ENCODE measurements at places on chromosomes 5 and 9.

- no peak for DNase-seq
These were observed 300.0 kb upstream of the ADAMTSL1 start for GRCh38 chr9:18173923-18174322.

GRCh38 chr5:115429345-115429940, 115.1 kb downstream of the FEM1C start:
- DNase-seq: no peak

GRCh38 chr5:147882586-147883313, 4.2 kb downstream of the SCGB3A2 start:
- no peak for DNase-seq

GRCh38 chr5:139474890-139475791, 4.3 kb downstream of the SMIM33 start:
- no peak for DNase-seq

- DNase-seq: no peak
These were observed 29.0 kb downstream of the VAV2 start for GRCh38 chr9:133963166-133963565.

- no peak for DNase-seq
These were observed 79.2 kb downstream of the ZNF354C start for GRCh38 chr5:179139111-179139935.

DNA sequence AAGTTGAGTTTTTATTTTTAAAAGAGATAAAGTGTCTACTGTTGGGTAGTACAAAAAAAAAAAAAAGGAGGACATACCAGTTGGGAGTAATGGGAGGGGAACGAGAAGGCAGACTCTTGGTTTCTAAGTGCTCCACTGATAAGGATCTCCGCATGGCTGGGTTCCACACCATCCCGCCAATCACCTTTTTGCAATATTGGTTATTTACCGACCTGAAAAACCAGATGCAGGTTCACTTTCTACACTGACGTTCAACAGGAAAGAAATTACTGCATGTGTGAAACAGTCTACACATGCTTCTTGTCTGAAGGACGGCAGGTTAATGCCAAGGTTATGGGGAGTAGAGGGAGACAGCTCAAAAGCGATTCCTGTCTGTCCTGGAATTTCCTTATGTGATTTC, 75.5 kb downstream of the PTPN3 start:
- no peak for DNase-seq

DNA sequence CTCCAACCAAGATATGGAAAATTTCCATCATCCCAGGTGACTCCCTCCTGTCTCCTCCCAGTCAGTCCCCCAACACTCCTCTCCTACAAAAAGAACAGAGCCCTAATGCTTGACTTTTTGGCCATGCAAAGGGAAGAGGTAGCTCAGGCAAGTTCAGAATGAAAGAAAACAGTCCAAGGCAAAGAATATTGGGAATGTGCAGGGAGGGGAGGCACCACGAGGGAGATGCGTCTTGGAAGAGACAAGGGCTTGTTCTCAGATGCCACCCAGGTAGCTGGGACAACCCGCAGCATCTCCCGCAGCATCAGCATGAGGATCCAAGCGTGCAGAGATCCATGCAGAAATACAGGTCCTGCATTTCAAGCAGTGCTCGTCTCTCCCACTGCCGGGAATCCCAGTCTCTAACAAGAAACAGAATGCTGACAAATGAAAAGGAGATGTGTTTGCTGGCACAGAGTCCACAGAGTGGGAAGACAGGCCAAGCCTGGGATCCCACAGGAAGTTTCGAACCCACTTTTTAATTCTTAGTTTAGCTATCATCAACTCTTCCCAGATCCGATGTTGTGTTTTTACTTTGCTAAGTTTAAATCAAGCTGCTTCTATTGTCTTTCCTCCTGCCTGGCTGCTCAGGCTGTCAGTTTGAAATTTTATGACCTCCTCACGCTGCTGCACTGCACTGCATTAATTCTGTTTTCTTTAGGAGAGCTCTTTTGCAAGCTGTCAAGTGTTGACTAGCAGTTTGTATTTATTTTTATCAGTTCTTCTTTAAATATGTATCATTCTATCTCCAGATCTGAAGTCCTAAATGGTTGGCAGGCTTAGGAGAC, 86.8 kb upstream of the OSMR start:
- no peak for DNase-seq

GRCh38 chr9:126084008-126084407, 242.6 kb upstream of the MVB12B start:
- no peak for DNase-seq

DNA sequence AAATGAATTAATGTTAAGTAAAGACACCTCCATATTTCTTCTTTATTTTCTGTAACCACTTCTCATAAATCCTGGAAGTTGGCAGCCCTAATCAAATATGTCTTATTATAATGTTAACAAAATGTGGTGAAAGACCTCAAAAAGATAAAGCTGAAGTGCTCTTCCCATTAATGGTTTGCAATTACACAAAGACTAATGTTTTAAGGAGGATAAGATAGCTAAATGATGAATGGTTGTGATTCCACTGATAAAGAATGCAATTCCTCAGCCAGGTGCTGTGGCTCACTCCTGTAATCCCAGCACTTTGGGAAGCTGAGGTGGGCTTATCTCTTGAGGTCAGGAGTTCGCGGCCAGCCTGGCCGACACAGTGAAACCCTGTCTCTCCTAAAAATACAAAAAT, 125.8 kb upstream of the SNX2 start:
- no peak for DNase-seq

DNA sequence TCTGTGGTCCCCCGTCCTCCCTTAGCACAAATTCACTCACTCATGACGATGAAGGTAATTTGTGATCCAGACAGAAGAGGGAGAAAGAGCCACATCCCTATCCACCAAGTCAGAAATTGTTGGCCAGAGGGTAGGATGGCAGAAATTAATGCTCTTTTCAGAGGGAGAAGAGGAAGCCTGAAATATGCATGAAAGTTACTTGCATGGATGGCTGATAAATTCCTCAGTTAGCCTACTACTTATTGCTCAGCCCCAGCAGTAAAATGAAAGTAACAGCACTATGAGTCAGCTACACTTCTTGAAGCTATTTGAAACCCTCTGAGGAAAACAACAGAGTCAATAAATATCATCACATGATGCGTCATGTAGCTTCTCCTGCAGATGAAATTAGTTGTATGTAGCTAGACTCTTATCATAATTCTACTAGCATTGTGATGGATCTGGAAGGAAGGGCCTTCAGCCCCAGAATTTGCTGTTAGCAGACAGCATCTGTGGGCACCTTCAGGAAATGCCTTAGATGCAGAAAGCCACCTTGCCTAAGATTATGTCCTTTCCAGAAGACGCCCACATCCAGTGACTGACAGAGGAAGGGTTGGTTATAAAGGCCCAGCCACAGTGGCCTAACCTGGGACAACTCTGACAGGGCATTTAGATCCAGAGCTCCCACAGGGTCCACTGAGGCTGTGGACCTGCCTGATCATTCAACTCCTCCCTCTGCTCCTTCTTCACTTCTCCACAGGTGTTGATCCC, 81.2 kb upstream of the CCDC112 start:
- DNase-seq: no peak

- DNase-seq: no peak
These were observed 386.6 kb upstream of the CLINT1 start for GRCh38 chr5:158245513-158245912.

DNA sequence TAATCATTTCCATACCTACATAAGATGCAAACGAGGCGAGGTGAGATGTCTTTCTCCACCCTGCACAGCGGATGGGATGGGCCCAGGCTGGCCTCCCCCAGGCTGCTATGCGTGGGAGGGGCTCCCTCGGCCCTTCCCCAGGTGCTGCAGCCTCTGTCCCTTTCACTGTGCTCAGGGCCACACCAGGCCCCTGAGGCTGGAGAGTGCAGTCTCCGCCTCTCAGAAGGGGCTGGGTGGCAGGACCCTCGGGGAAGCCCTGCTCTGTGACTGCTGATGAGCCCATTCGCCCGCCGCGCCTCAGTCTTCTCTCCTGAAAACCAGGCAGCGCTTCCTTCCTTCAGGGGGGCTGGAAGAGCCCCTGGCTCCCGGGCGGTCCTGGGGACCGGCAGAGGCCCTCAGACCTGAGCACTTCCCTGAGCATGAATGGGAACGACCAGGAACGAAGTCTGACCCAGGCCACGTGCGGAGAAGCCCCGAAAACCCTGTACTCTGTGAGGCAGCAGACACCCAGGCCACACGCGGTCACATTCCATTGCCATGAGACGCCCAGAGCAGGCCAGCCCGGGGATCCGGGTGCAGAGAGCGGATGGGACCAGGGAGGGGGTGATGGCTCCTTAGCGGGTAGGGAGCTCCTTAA, 21.9 kb upstream of the NOTCH1 start:
- no peak for DNase-seq

DNA sequence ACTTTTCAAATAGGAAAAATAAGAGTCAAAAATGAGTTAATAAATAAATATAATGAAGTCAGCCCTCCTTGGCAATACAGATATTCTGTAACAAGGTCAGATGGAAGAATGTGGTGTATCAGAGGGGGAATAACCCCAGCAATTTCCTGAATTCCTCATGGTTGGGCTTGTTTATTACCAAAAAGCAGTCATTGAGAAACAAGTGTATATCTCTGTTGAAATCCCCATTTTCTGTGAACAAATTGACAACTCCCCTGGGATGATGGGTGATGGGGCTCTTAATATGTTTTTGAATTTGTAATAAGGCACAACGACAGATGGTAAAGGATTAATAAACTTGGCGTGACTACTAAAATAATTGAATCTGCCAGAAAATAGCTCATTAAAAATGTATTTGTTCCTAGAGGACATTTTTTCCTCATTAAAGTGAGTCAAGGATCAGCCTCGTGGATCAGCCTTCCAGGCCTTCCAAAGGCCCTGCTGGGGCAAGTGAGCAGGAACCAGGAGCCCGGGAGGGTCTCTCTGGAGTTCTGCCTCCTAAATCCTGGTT, 34.2 kb downstream of the THBS4 start:
- no peak for DNase-seq

- no peak for DNase-seq
These were observed 281.4 kb downstream of the SPOCK1 start for GRCh38 chr5:137217599-137218200.

DNA sequence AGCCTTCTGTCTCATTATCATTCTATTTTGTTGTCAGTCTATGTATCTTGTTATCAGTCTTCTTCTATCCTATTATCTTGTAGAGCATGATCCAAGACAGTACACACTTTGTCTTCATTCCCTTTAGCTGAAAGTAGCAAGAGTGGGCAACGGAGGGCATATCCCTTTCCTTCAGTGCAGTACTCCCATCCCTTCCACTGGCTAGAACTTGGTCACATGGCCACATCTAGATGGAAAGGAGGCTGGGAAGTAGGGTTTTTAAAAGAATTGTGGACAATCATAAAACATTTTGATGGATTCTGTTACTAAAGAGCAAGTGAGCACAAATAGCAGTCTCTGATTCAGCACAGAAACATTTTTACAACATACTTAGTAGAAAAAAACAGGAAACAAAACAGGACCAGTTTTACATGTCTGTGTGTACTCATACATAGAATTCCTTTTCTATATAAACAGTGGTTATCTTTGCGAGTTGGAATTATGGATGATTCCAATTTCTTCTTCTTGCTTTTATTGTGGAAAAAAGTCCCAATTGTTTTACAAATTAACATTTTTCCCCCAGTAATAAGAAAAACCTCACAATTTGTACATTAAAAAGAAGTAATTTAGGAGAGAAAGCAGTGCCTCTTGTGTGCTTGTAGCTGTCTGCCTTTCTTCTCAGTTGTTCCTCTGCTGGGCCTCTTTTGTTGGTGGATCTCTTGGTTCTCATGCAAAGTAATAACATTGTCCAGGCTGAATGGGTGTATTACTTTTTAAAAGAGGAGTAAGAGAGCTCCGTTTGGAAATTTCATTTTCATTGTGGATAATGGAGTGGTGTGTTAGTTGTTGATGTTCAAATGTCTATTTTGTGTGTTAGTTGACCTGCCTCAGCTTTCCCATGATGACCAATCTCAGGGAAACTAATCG, 410.9 kb upstream of the TRPC7 start:
- DNase-seq: no peak

DNA sequence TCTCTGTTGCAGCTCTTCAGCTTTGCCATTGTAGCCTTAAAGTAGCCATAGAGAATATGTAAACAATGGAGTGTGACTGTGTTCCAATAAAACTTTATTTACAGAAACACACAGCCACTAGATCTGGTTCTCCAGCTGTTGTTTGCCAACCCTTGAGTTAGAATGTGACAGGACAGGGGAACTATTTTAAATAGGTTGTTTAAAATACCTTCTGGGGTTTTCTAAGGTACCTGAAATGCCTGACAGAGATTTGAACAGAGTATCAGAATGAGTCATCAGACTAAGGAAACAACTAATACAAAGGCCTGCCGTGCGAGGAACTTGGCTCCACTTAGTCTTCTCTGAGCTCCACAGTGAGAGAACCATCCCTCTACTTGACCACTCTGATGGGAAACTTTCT, 85.4 kb downstream of the HSD17B4 start:
- no peak for DNase-seq

GRCh38 chr5:61261136-61261535, 70.9 kb upstream of the ZSWIM6 start:
- no peak for DNase-seq

GRCh38 chr5:160442824-160443431, 21.3 kb downstream of the PTTG1 start:
- no peak for DNase-seq

- no peak for DNase-seq
These were observed 22.3 kb downstream of the TCF7 start for GRCh38 chr5:134136771-134137170.

DNA sequence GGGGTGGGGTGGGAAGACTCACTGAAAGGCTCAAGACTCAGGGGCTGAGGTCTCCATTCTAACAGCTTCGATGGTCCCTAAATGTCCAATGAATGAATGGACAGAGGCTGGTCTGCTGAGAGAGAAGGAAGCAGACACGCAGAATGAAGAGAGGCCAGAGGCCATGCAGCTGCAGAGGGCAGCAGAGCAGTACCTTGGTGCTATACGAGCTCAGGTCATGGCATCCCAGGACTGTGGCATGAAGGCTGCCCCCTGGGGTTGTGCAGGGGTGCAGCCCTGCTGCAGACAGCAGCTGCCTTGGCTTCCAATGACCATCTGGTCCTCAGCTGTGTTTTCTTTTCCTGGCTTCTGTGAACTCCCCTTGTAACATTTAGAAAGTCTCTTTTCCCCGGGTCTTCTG, 15.2 kb upstream of the CORO2A start:
- no peak for DNase-seq

DNA sequence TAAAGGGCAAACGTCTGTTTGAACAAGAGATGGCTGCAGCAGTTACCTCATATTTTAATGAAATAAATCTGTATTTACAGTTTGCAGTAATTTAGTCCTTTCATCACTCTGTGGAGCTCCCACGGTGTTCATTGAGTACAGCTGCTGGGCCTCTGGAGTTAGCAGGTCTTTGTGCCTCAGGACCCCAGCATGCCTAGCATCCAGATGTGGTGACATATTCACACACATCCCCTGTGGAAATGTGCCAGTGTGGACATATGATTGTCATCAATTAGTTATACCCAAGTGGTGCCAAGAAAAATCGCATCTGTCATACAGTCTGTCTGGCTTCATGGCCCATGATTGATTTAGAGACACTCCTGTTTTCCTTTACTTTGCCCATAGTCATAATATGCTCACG, 77.3 kb downstream of the NNT start:
- DNase-seq: no peak

- no peak for DNase-seq
These were observed 89.1 kb upstream of the LIFR start for GRCh38 chr5:38645508-38645907.

Data from esophagus squamous epithelium (tissue), 5 donors.